ENCODE measurements at places on chromosomes 5 and 9.

- DNase-seq = no peak
Measured at GRCh38 chr5:124742983-124743601, 3.3 kb downstream of the ZNF608 start.

GRCh38 chr5:76547242-76547890, 75.8 kb downstream of the F2RL2 start:
- no peak for DNase-seq

- no peak for DNase-seq
Measured at GRCh38 chr5:42285230-42285629, 138.0 kb upstream of the GHR start.

DNA sequence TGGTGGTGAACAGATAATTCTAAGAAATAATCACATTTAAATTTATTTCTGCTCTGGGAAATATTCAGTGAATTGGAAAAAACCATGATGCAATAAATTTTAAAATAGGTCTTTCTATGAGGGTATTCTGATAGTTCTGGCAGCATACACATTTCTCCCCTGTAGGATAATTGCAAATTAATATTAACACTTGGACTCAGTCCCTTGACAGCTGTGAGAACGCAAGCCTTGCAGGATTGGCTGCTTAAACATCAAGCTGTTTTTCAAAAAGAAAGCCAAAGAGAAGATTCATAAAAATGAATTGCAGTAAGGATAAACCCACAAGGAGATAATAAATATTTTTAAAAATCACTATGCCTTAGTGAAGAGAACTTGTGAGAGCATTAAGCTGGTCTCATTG, 180.0 kb downstream of the MTRR start:
- no peak for DNase-seq

- no peak for DNase-seq
Measured at GRCh38 chr9:129283705-129284606, 105.9 kb upstream of the IER5L start.

DNA sequence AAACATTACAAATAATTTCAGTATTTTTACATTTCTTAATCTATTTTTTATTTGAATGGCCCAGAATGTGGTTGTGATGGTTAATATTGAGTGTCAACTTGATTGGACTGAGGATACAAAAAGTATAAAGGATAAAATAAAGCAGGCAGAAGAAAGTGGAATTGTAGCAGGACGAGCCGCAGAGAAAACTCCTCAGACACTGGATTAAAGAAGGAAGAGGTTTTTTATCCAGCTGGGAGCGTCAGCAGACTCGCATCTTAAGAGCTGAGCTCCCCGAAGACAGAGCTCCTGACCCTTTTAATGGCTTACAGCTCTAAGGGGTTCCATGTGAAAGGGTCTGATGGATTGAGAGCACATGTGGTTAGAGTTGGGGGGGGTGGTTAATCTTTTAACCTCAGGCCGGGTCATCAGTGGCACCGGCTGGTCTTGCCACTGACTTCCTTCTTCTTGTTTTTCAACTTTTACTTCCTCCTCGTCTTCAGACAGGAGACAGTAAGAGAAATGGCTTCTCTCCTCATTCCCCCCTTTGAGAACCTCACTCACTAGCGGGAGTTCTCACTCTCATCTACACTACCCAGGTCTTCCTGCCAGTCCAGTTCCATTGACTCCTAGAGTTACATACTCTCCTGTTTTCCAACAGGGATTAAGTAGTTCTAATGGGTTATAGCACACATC, 80.0 kb downstream of the TMEM161B start:
- no peak for DNase-seq

DNA sequence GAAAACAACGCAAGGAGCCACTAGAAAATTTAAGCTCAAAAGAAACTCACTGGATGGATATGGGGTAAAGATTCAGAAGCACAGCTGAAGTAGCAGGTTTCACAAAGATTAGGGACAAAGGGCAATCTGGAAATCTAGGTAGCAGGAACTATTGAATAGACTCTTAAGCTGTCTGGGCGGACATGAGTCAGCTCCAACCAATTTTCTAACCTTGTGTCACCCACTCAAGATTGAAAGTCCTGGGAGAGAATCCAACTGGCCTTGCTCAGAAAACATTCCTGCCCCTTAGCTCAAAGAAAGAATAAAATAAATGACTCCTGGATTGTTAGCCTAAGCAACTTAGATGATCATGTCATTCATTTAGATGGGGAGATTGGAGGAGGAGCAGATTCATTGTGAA, 69.2 kb downstream of the STK32A start:
- no peak for DNase-seq

DNA sequence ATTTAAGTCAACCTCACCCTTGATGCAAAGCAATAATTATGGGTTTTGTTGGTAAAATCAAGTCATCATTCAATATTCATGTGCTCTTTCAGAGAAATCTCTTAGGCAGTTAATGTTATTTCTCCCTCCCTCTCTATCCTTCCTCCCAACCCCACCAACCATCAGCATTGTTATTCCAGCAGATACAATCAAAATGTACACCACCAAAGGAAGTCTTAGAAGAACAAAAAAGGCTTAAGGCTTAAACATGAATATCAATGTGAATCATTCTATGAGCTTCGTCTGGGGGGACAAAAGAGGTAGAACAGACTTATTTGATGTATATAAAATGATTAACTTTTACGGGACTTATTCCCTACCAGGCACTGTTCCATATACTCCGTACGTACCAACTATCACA, 404.4 kb downstream of the ARHGEF28 start:
- no peak for DNase-seq

DNA sequence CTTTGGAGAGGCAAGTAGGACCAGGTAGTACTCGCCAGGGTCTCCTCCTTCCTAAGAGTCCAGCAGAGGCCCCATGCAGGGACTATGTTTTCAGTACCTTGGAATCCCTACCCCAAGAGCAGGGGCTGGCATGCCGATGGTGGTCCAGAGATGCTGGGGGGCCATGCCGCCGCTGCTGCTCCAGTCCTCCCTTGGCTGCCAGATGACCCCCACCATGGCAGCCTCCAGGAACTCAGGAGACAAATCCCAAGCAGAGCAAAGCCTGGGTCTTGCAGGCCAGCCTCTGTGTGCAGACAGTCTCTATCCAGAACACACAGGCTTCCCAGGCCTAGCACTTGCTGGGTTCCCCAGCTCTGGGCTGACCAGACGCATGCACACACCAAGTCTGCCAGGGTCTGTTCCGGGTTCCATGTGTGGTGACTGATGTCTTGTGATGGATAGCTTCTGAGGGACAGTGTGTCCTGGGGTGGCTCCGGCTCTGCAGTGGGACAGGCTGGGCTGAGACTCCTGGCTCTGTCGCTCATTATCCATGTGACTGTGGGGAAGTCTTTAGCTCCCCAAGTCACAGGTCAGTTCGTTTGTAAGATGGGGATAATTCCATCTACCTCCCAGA, 127.3 kb downstream of the CRB2 start:
- no peak for DNase-seq

DNA sequence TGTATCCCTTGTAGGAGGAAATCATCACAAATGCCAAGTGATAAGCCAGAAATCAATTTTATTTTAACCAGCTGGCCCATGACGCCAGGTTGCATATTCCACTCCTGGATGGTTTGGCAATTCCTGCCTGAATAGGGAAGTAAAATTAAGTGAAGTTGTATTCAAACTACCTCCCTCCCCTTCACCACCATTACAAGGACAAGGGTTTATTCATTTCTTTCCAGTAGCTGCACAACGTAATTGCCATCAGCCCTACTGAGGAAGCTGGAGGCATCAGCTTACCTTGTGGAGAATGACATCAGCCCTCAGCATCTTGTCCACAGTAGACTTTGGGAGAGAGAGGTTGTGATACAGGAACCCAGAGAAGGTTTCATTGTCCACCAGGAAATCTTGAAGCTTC, 66.6 kb downstream of the ABCA1 start:
- no peak for DNase-seq

DNA sequence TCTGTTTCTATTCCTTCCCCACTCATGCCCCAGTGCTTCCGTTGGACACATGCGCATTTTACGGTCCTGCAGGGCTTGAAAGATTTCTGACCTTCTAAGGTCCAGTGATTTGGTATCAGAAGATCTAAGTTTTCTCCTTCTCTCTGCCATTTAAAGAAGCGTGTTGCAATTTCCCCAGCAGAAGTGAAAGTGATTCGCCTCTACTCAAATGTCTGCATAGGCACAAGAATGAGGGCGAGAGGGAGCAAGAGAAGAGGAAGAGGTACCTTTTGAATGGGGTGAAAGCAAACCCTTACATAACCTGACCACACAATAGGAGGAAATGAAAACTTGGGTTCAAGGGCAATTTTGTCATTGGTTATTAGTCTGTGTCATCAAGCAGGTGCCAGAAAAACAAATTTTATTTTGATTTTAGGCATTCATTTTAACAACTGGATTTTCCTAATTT, 31.7 kb upstream of the NR3C1 start:
- no peak for DNase-seq

DNA sequence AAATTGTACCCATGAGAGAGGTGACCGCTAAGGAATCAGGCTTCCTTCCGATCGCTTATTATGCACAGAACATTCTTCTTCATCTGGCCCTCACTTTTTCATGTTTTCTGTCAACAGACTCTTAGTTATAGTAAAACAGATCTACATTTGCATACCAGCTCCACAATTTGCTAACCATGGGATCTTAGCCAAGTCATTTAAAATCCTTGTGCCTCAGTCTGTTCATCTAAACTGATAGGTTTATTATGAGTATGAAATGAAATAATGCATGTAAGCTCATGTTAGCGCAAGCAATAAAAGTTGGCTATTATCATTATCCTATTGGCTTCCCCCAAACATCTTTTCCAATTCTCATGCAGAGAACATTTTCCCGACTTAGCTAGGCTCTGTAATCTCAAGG, 42.3 kb downstream of the FGF1 start:
- DNase-seq = no peak

DNA sequence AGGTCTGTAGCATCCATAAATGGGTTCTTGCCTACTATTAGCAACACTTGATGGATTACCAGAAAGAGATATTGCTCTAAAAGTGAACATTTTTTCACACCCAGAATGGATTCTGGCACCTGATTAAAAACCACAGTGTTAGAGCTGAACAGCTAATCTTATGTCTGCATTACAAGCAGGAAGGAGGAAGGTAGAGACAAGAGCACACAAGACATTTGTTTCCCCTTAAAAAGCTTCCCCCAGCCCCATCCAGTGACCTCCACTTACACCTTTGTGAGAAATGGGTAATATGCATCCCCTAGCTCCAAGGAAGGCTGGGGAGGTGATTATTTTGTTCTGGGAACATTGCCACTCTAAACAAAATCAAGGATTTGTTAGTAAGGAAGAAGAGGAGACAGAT, 12.0 kb upstream of the TRIM36 start:
- DNase-seq = no peak

- DNase-seq = no peak
Measured at GRCh38 chr5:73419117-73419464, 29.5 kb downstream of the FOXD1 start.

DNA sequence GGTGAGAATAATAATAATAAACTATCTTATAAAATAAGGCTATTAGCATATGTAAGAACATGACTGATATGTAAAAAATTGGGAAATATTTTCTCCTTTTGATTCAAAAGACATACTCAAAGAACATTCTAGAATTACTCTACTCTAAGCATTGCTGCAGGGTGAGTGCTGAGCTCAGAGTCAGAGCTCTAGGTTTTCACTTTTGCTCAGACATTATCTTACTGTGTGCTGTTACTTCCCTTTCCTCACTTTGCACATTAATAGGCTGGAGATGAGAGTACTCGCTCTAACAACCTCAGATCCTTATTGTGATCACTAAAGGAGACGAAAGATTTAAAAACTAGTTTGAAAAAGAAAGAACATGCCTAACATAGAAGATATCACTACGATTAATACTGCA, 99.4 kb upstream of the C9orf72 start:
- DNase-seq = no peak

DNA sequence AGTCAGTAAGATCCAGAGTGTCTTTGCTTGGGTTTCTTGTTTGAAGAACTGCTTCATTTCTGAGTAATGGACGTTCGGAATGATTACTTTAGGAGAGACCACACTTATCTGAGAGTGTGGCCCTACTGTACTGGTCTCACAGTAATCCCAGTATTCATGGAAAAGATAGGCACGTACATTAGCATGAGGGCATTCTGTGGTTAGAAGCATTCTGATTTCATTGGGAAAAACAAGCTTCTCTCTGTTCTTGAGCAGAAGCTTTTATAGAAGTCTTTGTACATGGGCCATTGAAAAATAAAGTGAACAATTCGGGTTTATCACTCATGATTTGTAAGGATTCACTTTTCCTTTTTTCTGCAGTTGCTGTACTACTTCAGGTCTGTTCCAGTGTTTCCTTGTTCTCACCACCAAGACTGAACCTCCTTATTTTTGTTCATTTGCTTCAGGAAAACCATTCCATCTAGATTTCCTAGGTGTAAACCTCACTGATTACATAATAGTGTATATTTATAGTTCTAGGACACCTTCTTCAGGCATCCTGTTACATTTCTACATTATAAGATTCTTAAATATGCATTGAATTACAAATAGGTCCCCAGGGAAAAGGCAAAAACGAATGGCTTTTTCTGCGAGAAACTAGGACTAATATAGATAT, 10.1 kb downstream of the TGFBR1 start:
- no peak for DNase-seq

- DNase-seq = no peak
Measured at GRCh38 chr5:137095597-137095996, 403.5 kb downstream of the SPOCK1 start.

DNA sequence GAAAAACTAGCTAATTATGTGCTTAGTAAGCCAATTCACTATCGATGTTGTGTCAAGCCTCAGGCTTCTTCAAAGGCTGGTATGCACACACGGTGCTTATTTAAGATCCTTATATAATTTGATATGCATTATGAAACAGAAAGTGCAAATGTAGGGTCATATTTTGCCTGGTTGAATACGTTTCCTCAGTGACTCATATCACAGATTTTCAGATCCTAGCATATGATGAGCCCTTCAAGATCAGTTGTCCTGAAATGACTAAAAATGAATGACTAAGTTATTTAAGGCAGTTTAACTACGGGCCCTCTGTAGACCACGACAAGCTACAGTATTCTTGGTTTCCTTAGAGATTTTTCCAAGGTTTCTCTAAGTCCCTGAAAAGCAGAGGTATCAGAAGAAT, 778.3 kb downstream of the PRELID2 start:
- DNase-seq = no peak

GRCh38 chr5:33840927-33841547, 50.8 kb downstream of the ADAMTS12 start:
- no peak for DNase-seq

- DNase-seq = no peak
Measured at GRCh38 chr5:131745703-131746102, 51.1 kb downstream of the FNIP1 start.

Measured in stimulated activated CD4-positive, alpha-beta T cell treated with anti-CD3 and anti-CD28 coated beads, Interleukin-15, amount 100 ng/mL, for 1 hour (primary cell).